Gastrocnemius medialis (tissue), 4 donors: ENCODE measurements at places on chromosomes 1 and 21. TPM values are rescaled to one million over a fixed set of nuclear protein-coding genes. Genes with fewer than 3 reads are reported as not detected.

DNA sequence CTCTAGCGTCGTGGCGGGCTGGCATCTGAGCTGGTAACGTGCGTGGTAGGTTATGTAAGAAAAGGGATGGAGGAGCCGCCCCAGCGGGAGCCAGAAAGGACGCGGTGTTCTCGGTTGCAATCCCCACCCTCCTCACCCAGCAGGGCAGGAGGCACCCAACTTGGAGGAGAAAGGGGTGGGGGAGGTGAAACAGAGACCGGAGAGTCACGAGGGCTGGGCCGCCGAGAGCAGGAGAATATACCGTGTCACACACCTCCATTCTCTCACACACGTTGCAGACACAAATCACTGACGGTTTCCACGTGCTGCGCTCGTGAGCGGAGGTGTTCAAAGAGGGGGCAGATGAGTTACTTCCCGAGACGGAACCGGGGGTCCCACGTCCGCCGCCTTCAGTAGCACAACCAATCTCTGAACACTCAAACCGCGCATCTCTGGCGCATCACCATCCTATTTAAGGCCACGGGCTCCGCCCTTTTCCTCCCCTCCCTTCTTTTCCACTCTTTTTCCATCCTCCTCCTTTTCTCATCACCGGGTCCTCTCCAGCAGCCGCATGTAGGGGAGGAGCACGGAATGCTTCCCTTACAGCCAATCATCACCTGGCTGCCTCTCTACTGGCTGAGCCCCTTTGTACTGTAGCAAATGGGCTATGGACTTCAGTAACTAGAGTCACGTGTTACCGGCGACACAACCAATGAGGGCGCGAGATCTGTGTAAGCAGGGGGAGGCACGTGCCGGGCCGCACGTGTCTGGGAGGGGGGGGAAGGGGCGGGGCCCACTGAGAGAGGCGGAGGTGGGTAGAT lies at the start of gene CIART:
TSS of gene CIART (plus strand) at position 797 of the 800 bp plus-strand sequence. CDS start 714 bp downstream, outside the sequence.
- peak; percentile 97 for DNase-seq

DNA sequence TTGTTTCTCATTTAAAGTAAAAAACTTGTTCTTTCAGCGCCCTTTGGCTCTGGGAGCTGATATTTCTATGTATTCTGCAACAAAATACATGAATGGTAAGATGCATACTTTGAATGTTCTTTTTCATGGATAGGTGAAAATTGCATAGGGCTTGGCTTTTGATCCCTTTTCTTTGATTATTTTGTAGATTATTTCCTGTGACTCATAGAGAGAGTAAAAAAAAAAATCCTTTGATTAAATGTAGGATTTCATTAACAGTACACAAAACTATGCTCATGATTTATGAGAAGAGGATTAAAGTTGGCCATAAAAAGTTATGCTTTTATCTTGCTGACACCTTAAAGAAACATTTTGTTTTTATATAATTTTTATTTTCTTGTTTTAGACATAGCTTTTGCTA lies 18.7 kb downstream of the CTH start:
- no peak for DNase-seq

DNA sequence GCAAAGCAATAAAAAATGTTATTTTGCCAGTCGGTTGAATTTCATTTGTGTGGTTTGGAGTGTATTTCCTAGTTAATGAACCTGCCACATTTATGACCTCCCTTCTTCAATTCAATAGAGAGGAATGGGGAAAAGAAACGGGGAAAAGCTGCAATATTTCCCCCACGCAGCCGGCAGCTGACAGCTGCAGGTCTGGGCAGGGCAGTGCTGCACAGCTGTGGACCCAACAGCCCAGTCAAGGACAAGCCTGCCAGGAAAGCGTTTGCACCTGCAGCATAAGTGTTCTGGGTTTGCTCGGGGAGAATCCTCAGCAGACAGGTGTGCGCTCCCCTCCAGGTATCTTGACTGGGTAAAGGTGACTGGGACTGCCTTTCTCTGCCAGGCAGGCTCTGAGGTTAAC lies 53.4 kb downstream of the FBXO2 start:
- DNase-seq, result no peak

The DTL gene
- 0.52 TPM for total RNA-seq

- no peak for DNase-seq
These were observed 227.1 kb upstream of the MAP1LC3C start for GRCh38 chr1:242225767-242226573.

DNA sequence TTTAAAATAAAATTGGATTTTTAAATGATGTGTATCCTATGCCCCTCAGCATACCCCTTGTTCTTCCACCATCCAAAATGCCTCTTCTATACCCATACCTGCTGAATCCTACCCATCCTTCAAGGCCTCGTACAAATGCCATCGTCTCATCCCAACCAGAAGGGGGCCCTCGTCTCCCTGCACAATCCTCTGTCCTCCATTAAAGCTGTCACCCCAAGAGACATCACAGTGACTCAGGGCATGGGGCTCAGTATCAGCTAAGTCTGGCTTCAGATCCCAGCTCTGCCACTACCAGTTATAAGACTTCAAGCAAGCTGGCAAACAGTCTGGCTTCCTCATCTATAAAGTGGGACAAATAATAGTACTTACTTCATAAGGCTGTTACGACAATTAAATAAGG lies 23.8 kb downstream of the IGFN1 start:
- no peak for DNase-seq

The TPTE gene
- not detected for total RNA-seq

The SYT14 gene
- not detected for total RNA-seq

DNA sequence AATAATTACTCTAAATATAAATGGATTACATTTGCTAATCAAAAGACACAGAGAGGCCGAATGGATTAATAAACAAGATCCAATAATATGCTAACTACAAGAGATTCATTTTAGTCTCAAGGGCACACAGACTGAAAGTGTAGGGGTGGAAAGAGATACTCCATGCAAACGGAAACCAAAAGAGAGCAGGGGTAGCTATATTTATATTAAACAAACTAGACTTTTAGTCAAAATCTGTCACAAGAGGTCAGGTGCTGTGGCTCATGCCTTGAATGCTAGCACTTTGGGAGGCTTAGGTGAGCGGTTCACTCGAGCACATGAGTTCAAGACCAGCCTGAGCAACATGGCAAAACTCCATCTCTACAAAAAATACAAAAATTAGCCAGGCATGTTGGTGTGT lies 33.6 kb upstream of the DISP1 start:
- no peak for DNase-seq

The LRRC53 gene
- not detected for total RNA-seq

The S100A16 gene
- total RNA-seq, result 37.3 TPM

DNA sequence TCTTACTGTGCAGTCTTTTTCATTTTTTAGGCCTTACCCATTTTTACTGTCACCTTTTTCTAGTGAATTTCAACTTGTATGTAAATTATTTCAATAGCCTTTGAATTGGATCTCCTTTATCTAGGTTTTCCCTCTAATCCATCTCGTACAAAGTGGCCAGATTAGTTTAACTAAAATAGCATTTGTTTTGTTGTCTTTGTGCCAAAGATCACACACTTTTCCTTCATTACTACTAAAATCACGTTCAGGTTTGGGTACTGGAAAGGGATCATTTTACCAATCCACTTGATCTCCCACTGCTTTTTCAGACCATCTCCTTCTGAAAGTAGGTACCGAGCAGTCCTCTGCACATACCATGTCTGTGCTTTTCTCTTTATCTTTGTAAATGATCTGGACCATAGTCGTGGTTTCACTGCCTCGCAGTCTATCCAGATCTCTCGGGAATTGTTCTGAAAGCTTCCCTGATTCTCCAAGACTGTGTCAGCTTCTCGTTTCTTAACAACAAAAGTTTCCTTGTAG lies 20.1 kb downstream of the KDM1A start:
- DNase-seq, result no peak

DNA sequence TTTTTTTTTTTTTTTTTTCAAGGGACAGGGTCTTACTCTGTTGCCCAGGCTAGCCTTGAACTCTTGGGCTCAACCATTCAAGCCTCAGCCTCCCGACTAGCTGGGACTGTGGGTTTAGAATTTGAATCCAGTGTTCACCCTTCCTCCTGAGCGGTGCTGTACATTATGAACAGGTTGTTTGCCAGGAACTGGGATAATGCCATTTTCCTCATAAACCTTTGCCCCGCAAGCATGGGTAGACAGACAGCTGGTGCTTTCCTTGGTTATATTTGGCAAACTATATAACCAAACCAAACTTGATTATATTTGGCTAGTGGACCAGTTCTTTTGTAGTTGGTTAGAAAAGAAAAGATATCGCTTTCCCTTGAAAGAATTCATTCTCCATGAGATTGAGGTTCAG lies 54.9 kb downstream of the GALNT2 start:
- DNase-seq, result no peak

The PADI1 gene
- total RNA-seq, result not detected

GRCh38 chr1:113515498-113515897 lies 125.2 kb downstream of the MAGI3 start:
- no peak for DNase-seq

GRCh38 chr1:214186103-214186824 lies 94.7 kb upstream of the SMYD2 start:
- no peak for DNase-seq

DNA sequence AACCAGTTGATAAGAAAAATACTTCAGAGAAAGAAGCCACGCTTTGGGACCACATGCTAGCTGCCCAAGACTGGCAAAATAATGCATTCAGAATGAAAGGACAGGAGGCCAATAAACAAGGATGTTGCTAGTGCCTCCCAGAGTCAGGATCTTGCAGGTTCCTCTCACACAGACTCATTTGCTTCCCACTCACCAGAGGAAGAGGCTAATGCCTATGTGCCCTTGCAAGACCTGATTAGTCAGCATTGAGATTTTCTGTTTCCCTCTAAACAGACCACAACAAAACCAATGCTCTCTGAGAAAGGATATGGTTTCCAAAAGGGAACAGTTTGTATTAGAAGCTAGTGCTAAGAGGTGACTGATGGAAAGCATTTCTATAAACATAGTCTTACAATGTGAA lies 85.7 kb downstream of the NRDC start:
- no peak for DNase-seq

The TP73 gene
- total RNA-seq, result not detected

DNA sequence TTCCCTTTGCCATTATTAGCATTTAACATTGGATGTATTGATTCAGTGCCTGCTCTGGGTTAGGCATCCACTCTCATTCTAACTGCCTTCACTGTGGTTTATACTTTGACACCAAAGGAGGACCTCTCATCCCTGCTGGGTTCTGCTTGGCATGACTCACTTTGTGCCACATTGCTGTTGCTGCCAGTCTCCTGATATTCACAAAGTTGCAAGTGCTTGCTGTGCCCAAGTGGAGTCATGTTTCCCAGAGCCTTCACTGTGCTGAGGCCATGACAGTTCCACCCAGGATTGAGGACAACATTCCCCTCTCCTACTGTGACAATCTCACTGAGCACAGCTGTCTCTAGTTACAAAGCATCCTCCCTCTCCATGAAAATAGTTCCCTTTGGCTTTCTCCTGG lies 519.9 kb upstream of the USP24 start:
- DNase-seq, result peak; percentile 15

DNA sequence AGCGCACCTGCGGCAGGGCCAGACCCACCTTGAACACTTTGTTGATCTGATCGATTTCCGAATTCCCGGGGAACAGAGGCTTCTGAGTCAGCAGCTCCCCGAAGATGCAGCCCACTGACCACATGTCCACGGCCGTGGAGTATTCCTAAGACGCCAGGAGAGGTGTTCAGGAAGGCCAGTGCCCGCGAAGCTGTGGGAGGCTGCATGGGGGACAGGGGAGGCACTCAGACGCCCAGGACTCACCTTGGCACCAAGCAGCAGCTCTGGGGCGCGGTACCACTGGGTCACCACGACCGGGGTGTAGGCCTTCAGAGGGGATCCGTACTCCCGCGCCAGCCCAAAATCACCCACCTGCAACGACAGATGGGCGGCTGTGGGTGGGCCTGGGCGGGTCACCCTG lies 11.2 kb upstream of the SLC35E2B start:
- no peak for DNase-seq

- no peak for DNase-seq
These were observed 48.2 kb downstream of the RAB3GAP2 start for GRCh38 chr1:220224033-220224432.

GRCh38 chr1:231591466-231591865 lies 35.1 kb upstream of the DISC1 start:
- DNase-seq, result no peak

DNA sequence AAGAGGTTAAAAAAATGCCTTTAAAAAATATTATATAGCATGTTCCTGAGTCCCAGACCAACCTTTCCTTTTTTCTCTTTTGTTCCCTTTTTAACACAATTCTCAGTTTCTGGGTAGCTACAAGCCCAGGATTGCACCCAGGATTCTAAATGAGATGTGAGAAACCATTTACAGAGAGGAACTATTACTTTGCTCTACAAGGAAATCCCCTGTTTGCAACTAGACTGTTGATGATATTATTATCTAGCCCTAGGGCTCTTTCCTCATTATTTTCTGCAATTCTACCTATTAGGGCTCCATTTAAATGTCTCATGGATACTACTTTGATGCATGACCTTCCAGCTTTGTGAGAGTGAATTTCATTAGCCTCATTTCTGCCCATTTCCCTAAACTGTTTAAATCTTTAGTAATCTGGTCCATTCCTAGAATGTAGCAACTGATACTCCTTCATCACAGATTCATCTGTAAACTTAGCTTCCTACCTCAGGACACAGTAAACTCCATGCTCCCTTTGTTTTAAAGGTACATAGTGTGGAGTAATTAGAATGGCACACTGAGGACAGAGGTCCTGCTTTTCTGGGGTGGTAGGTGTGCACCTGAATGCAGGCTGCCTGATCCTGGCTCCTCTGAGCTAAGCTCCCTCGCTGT lies 7.1 kb upstream of the KIF14 start:
- no peak for DNase-seq

The SMPDL3B gene
- not detected for total RNA-seq

DNA sequence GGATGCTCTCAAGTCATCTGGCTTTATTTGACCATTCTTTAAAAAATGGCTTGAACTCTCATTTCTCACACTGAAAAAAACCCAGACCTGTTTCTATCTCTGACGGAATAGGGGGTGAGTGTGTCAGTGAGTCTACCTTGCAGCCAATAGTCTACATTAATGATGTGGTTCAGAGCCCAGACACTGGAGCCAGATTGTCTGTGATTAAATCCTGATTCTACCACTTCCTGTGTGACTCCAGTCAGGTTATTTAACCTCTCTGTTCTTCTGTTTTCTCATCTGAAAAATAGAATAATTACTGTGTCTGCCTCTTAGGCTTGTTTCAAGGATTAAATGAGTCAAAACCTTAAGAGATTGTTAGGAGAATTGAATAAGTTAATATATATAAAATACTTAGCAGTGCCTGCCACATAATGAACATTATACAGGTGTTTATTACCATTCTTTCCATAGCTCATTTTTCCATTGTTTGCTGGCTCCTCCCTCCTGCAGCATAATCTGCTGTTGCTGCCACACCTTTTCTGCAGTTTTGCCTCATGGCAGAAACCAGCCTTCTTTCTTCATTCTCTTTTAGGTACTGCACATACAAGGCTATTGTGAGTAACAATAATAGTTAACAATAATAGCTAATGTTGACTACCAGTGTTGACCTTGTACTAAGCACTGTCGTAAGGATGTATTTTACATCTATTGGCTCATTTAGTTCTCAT lies 157.6 kb upstream of the IVNS1ABP start:
- DNase-seq, result no peak

- DNase-seq, result no peak
These were observed 33.5 kb downstream of the ECE1 start for GRCh38 chr1:21256776-21257175.

GRCh38 chr1:22880174-22880601 lies 92.5 kb downstream of the LACTBL1 start:
- DNase-seq, result no peak

GRCh38 chr1:15756143-15757015 lies 2.2 kb upstream of the FBLIM1 start:
- no peak for DNase-seq

The BLACAT1 gene
- not detected for total RNA-seq

The KLF17 gene
- total RNA-seq, result not detected
